ENCODE measurements at places on chromosomes 5 and 9.

DNA sequence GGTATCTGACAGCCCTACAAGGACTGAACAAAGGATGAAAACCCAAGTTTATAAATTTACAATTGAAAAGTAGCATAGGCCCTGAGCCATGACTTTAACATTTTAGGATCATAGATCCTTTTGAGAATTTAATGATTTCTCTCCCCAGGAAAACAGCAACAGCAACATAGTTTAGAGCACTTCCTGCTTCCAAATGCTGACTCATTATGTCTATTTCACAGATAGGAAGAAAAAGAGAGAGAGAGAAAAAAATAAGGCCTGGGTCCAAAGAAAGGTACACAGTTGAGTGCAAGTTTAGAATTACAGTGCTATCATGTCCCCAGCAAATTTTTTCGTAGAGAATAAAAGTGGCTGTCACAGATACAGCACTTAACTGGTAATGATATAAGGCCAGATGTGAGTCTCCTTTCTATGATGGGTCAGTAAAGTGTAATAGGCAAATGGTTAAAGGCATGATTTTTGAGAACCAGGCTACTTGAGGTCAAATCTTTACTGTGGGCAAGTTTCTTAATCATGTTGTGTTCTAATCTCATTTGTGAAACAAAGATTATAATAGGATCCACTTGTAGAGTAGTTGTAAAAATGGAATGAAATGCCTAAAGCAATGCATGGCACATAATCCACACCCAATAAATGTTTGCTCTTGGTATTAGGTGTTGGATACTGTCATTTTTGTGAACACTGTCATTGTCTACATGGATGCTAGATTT is 12.3 kb upstream of the PPP2R2B start:
- DNase-seq, result no peak

- peak; percentile 82 for DNase-seq
Observed at GRCh38 chr9:14693251-14693861, at the start of gene ZDHHC21. Gene ZDHHC21, minus strand, starts transcription at chr9:14693432. Its CDS starts 19,092 bp downstream, at chr9:14674340.

DNA sequence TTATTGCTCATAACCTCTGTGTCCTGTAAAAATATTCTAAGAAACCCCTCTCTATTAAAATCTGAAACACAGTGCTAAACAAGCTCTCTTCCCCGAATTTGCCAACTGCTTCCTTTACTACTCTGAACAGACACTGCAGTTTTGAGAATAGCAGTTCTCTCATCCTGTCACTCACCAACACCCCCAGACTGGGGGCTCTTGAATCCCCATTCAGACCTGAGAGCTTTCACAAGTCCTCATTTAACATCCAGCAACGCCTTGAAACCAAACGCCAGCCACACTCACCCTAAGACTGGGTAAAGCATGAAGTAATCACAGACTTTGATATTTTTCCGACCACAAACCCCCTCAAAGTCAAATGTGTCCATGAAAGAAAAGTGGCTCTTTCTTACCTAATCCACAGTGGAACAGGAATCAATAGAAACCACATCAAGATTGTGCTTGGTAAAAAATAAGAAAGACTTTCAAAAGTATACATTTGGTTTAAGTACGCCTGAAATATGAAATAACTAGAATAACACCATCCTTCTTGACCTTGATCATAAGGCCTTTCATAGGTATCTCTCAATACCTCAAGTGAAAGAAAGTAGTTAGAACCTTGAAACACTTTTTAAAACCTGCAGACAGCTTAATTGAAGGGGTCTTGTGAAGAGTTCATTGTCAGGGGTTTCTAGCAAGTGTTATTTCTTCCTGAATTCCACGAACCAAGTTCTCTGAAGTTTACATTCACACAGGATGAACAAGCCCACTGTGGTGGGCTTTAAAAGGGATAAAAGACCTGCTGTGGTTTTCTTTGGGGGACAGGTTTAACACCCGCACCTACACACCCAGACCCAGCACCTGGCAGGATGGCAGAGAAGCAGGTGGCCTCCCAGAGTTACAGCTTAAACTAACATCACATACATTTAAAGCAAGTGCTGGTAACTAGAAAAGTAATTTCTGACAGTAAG is 412.6 kb downstream of the MLLT3 start:
- DNase-seq, result peak; percentile 84

DNA sequence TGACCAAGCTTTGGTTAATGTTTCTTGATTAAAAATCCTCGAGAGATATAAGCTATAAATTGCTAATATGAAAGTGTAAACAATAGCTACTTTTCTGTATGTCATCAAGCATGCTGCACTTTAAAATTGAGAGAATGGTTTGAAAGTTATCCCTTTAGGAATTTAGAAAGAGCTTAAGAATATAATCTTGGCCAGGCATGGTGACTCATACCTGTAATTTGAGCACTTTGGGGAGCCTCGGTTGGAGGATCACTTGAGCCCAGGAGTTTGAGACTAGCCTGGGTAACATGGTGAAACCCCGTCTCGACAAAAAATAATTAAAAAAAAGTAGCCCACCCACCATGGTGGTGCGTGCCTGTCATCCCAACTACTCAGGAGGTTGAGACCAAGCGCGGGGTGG is 12.2 kb upstream of the MROH2B start:
- DNase-seq, result no peak

DNA sequence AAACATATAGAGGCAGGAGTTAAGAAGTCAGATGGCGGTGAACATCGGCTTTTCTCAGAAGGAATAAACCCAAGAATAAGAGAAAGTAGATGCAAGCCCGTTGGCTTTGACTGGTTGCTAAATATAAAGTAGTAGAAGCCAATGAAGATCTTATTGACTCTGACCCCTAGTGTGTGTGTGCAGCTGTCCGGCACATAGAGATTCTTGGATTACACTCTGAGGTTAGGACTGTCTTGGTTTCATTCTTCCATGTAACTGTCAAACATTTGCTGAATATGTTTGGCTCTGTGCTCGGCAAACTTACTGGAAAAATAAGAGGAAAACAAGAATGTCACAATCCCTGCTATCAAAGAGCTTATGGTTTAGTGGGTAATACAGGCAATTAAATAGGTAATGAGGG is 54.9 kb downstream of the ASTN2 start:
- no peak for DNase-seq

DNA sequence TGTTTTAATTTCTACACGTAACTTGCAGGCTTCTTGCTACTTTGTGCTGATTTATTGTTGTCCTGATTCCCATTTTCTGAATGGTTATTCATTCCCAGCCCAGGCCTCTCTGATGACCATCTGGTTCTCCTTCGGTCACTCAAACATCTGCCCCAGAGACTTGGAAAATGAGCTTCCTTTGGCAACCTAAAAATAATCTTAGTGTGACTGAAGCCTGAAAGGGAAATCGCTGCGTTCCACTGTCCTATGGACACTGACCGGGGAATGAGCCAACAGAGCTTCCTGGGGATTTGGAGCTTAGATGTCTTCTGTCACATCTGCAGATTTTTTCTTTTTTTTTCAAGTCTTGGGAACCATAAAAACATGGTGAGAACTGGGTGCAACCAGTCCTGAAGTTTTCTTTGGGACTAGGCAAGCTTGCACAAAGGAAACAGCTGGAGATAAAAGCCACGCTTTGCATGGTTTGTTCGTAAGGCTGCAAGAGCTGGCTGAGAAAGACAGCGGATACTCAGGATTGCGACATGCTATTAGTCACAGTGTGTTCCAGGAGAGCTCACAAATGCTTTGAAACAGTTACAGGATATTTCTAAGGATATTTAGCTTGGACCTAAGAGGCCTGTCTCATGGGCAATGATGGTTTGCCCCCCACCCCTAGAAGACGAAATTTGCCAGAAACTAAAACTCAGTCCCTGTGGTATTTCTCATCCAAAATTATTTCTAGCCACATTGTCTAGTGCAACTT is 146.2 kb downstream of the GOLPH3 start:
- no peak for DNase-seq

DNA sequence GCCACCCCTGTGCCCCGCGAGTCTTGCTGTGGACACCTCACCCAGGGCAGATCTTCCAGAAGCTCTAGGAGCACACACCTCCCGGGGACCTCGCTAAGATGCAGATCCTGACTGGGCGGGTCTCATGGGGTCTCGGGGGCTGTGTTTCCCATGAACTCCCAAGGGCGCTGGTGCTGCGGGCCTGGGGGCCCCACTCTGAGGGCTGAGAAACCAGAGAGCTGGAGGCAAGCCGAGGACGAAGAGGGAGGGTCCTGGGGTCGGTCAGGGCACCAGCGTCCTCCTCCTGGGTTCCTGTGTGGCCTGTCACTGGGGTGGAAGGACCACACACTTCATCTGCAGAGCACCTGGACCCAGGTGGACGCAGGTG is 30.2 kb downstream of the SLC6A3 start:
- no peak for DNase-seq

GRCh38 chr5:168022446-168023169 is 268.8 kb upstream of the WWC1 start:
- no peak for DNase-seq

DNA sequence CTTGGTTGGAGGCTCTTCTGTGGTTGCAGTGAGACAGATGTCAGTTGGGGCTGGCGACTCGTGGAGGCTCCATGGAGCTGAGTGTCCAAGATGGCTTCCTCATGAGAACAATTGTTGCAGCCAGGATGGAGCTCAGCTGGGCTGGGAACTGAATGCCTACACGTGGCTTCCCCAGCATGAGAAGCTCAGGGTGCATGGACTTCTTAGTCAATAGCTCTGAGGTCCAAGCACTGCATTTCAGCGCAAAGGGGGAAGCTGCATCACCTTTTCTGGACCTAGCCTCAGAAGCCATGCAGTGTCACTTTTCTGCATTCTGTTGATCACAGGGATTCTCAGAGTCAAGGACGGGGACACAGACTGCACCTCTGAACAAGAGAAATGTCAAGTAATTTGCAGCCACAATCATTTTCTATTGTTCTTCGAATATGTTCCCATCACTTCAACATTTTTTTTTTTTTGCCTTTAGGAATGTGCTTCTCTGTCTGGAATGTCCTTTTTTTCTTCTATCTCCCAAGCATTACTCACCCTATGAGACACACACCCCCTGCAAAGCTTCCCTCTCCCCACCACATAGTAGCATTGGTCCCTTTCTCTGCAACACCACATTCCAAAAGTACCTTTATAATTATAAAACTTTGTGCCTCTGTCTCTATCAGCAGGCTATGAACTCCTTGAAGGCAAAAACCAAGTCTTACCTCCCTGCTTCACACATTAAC is 57.5 kb upstream of the STK32A start:
- DNase-seq, result no peak

DNA sequence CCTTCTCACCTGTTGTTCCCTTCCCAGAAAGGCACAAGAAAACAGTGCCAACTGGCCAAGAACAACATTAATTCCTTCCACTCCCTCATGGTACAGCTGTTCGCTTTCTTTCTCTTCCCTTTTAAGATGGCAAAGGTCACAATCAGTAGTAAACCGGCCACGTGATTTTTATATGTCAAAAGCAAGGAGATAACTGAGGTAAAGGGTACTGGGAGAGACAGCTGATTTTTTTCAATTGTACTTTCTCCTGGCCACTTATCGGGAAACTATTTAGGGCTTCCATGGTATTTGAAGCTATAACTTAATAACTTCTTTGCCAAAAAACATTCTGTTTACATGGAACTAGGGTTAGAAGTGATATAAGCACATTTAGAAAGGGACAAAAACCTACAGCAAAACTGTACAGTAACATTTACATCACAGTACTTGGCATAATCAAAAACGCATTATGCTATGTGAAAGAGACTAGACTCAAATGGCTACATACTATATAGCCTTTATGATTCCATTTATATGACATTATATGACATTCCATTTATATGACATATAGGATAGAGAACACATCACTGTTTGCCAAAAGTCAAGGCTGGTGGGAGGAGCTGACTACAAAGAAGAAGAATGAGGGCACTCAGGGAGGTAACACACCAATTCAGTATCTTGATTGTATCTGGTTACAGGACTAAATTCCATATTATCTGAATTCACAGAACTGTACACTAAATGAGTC is 24.8 kb downstream of the PLPP1 start:
- DNase-seq, result no peak

GRCh38 chr5:34858790-34859189 is 19.8 kb downstream of the TTC23L start:
- DNase-seq, result no peak

DNA sequence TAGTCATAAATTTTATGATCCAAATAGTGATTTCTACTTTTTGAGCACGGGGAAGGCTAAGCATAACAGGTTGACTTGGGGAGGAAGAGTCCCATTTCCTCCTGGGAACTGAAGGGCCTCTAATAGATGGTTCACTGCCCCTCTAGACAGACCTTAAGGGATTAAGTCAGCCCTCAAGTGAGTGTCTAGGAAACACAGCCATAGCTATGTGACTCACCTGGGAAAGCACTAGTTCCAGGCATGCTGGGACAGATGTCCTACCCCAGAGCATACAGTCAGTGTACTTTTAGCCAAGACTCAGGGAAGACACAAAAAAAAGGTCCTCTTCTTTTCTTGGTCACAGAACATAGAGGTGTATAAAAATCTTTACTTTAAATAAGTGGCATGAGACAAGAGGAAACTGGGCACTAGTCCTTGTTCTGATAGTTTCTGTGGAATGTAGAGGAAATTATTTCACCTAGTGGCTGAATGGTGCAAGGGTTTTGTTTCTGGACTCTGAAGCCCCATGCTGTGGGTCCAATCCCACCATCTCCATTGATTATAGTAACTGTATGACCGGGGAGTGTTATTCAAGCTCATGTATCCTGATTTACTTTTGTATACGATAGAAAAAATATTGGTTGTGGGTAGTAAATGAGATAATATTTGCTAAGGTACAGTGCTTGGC is 86.0 kb downstream of the NREP start:
- no peak for DNase-seq
